ENCODE measurements at places on chromosomes 5 and 9. TPM values are rescaled to one million over a fixed set of nuclear protein-coding genes. Genes with fewer than 3 reads are reported as not detected.

DNA sequence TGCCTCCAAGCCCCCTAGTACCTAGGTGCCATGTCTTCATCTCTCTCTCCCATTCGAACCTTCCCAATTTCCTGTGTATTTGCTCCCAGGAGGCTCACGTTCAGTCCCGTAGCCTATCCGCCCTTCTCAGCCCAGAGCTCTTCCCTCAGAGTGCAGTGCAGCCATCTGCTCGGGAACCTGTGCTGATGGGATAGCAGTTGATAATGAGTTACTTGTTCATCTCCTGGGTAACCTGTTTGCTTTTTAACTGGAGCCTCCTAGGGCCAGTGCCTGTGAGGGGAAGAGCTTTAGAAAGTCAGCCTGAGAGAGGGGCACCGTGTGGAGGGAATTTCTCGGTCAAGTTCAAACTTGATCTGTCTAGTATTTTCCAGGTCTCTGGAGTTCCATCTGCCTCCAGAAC lies 229.8 kb upstream of the IL12B start:
- DNase-seq: no peak
- H3K27me3 ChIP-seq: peaks cover 16% of the 10 kb centered on the region
- H3K4me1 ChIP-seq: no peaks in the 10 kb centered on the region
- H3K27ac ChIP-seq: no peak overlapping the region
- H3K4me3 ChIP-seq: no peak overlapping the region

DNA sequence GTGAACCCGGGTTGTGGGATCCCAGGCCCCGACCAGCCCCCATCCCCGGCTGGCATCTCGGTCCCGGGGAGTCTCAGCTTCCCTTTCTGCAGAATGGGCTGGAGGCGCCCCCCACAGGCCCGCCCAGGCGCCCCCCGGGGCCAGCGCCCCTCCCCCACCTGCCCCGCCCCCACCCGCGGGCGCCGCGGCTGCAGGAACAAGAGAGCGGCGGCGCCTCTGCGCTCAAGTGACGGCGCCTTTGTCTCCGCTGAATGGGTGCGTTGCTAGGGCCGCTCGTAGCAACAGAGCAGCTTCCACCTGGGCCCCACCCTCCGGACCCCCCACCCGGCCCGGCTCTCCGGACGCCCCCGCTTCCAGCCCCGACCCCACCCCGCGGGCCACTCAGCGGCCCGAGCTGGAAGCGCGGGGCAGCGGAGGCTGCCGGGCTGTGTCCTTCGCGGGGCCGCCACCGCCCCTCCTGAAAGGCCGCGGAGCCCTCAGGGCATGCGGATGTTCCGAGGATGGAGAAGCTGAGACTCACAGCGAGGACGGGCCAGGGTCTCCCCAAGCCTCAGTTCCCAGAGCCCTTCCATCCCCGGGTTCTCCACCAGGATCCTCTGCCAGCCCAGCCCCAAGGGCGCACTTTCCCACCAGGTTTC lies 27.5 kb downstream of the ADGRD2 start:
- H3K4me1 ChIP-seq: no peaks in the 10 kb centered on the region
- H3K27ac ChIP-seq: no peak overlapping the region
- no peak for DNase-seq
- peaks cover 13% of the 10 kb centered on the region for H3K27me3 ChIP-seq
- no peaks in the 10 kb centered on the region for H3K36me3 ChIP-seq

- H3K36me3 ChIP-seq: no peaks in the 10 kb centered on the region
- peaks cover 2% of the 10 kb centered on the region for H3K27me3 ChIP-seq
- no peak overlapping the region for H3K27ac ChIP-seq
- no peak overlapping the region for H3K4me3 ChIP-seq
- no peaks in the 10 kb centered on the region for H3K4me1 ChIP-seq
- no peak for DNase-seq
These were observed 341.1 kb downstream of the ZSWIM6 start for GRCh38 chr5:61673007-61673735.

DNA sequence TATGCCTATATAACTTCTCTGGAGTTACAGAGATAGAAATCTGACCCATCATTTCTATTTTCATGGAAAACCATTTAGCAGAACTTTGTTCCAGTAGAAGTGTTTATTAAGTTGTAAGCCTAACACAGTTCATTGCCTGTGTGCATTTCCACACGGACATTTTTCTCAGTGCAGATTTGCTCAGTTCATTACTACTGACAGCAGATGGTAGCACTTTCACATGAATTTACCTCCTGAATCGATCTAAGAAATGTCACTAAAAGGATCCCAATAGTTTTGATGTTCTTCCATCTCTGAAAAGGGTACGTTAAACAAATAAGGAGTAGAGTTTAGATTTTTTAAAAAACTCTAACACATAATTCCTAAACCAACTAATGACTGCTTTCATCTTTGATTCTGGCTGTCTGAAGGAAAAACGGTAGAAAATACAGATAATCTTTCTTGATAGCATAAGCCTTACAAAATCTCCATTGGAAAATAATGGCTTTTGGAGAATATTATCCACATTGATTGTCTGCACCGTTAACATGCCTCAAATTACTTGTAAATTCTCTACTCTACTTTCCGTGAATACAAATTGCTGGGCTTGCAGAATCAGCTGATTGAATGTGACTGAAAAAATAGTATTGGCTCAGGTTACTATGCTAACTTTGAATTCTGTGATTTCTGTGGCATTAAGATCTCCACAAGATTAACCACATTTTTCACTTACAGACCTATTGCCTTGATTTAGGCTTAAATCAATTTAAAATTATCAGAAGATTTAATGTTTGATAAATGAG lies 33.1 kb downstream of the RPS23 start:
- no peaks in the 10 kb centered on the region for H3K4me1 ChIP-seq
- no peak overlapping the region for H3K4me3 ChIP-seq
- no peak overlapping the region for H3K27ac ChIP-seq
- no peaks in the 10 kb centered on the region for H3K27me3 ChIP-seq
- no peaks in the 10 kb centered on the region for H3K36me3 ChIP-seq

DNA sequence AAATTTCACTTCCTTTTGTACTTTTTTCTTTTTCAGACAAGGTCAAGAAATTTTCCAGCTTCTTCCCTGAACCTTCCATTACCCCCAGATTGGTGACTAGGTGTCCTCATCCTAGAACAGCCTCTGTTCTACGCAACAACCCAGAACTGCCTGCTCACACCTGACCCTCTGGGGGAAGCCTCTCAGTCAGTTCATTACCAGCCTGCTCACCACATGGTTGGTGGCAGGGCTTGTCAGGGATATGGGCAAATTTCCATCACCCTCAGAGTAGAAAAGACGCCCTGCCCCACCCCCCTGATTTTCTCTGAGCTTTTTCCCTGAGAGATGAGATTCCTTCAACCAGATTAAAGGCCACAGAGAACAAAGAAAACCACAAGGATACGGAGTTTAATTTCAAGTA lies 5.3 kb upstream of the CFAP95 start:
- H3K27ac ChIP-seq: no peak overlapping the region
- peaks cover 32% of the 10 kb centered on the region for H3K4me1 ChIP-seq
- H3K36me3 ChIP-seq: no peaks in the 10 kb centered on the region
- no peak for DNase-seq
- no peak overlapping the region for H3K4me3 ChIP-seq

DNA sequence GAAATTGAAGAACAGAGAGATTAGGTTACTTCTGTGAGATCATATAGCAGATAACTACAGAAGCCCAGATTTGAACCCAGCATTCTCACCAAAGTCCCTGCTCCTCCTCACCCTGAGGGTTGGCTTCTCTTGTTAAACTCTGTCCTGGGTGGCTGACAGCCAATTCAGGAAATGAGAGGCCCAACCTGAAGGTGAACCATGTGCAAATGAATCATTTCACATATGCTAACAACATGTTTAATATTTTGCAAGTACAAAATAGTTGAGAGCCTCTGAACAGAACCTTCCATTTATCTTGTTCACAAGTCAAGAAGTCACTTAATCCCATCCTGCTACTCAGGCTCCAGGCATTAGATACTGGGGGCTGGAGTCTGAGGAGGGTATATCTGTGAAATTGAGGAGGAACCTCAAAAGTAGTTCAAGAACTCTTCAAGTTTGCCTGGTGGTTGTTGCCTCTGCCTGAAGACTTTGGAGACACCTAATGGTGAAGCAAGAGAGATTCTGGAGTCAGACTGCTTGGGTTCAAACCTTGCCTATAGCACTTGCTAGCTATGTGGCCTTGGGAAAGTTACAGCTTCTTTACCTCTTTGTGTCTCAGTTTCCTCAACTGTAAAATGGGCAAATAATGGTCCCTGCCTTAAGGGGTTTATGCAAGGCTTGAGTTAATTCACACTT lies 564.0 kb downstream of the PSAT1 start:
- no peak for DNase-seq
- no peaks in the 10 kb centered on the region for H3K4me1 ChIP-seq
- H3K36me3 ChIP-seq: no peaks in the 10 kb centered on the region
- no peak overlapping the region for H3K27ac ChIP-seq
- H3K4me3 ChIP-seq: no peak overlapping the region
- no peaks in the 10 kb centered on the region for H3K27me3 ChIP-seq

- H3K36me3 ChIP-seq: no peaks in the 10 kb centered on the region
- no peaks in the 10 kb centered on the region for H3K27me3 ChIP-seq
- H3K4me1 ChIP-seq: no peaks in the 10 kb centered on the region
- H3K27ac ChIP-seq: no peak overlapping the region
- DNase-seq: no peak
These were observed 173.2 kb downstream of the GAS1 start for GRCh38 chr9:86774116-86774515.

GRCh38 chr5:89053547-89053946 lies 170.6 kb upstream of the MEF2C start:
- no peaks in the 10 kb centered on the region for H3K4me1 ChIP-seq
- no peak overlapping the region for H3K4me3 ChIP-seq
- H3K27ac ChIP-seq: no peak overlapping the region

Gene PDCD1LG2
- 1.5 TPM for total RNA-seq

Gene NME5
- total RNA-seq: not detected

Gene N4BP3
- 3.3 TPM for total RNA-seq

Gene CARD6
- 1.7 TPM for total RNA-seq

Gene PPP3R2
- total RNA-seq: not detected

Gene BSPRY
- 10.6 TPM for total RNA-seq

Gene HMCN2
- total RNA-seq: not detected

Gene GBGT1
- 8.2 TPM for total RNA-seq
